ENCODE measurements at places on chromosomes 6 and 20.
A peak's percentile ranks its signal among the peaks of the same experiment; 100 is the strongest.

DNA sequence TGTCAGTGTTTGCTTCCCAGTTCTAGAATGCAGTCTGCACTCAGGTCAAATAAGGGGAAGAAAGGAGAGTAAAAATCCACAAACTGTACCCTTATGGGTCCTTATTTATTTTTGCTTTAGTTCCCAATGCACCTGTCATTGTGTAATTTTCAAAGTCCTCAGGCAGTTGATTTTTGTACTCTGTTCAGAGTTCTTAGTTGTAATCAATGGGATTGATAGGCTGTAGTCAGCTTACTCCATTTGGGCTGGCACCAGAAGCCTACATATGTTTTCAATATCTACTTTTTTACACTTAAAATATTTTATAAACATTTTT lies 18.6 kb downstream of the AIG1 start:
- DNase-seq: no peak

- DNase-seq: no peak
Observed at GRCh38 chr6:7311917-7312615, 933 bp downstream of the SSR1 start.

DNA sequence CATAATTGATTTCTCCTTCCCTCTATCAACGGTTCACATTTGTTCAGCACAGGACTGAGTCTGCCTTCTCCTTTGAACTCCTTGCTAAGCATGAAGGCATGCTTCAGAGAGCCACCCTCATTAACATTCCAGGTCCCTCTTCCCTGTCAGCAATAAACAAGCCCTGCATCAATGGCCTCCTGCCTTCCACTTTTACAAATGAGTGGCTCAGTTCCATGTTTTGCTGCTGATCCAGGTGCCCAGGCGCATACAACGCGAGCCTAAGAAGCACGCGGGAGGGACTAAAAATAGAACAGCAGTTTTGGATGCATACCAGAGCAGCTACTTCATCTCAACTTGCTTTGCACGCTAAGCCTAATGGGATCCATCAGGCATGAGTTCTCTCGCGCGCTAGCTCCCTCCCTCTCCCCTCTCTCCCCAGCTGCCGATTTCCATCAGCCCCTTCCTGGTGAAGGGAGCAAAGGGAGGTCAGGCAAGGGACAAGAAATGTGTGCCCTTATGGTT lies 53.4 kb downstream of the TRAF3IP2 start:
- no peak for DNase-seq

- DNase-seq: no peak
Observed at GRCh38 chr6:138545621-138545980, 46.3 kb upstream of the NHSL1 start.

- DNase-seq: no peak
Observed at GRCh38 chr6:31299947-31300346, 28.1 kb upstream of the HLA-C start.

GRCh38 chr20:53061192-53062108 lies 89.3 kb downstream of the TSHZ2 start:
- no peak for DNase-seq

- no peak for DNase-seq
Observed at GRCh38 chr6:151240791-151241642, 1.2 kb downstream of the AKAP12 start.

DNA sequence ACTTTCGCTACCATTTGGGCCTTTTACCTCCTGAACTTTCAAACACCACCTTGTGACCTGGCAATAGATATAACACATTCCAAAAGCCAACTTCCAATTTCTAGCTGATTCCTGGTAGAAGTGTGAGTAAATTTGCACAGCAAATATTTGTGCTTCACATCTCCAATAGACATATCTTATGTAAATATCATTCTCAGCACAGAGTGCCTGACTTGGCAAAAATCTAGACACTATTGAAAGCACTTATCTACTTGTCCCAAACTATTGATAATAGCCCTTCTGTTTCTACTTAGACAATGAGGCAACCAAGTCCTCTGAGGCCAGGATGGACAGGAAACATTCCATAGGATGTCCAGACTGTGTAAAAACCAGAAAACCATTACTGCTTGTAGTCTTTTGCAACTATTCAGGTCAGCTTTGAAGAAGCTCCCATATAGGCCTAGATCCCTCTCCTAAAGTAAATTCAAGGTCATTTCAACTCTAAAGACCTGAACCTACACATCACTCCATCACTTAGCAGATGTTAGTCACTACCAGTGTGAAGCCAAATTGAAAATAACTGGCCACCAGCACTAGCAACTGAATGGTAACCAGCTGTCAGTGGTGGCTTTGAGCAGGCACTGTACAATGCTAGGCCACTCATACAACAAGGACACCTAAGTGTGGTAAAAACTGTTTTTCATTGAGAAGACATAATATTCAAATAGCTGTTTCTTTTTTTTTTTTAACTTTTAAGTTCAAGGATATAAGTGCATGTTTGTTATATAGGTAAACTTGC lies 95.3 kb upstream of the RSPO3 start:
- no peak for DNase-seq

GRCh38 chr6:108123946-108124345 lies 41.9 kb upstream of the NR2E1 start:
- no peak for DNase-seq

DNA sequence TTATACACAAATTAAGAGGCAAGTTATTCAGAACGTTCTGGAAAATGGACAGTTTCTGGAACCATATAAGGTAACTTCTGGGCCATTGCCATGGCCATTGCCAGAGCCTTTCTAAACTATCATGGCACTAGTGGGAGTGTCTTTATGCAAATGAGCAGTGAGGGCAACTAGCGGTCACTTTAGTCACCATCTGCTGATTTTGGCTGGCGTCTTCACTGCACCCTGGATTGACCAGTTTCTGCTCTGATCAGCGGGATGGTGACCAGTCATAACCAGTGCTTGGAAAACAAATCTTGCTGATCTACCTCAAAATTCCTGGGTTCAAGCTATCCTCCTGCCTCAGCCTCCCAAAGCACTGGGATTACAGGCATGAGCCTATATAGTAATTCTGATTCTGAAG lies 7.3 kb upstream of the SNTA1 start:
- no peak for DNase-seq

DNA sequence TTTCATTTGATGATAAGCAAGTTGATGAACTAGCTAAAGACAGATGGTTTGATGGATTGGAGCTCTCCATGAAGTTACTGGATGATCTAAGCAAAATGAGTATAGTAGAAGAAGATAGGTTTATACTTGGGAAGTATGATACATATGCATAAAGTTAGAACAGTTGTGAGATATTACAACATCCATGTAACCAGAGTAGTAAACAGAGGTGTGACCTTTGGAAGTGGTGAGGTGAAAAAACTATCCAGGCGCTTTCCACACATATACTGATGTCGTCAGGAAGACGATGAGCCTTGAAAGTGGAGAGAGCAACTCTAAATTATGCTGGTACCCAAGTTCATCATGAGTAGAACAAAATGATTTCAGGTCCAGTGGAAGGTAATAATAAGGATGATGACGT lies 271.0 kb downstream of the PTPRK start:
- DNase-seq: no peak

DNA sequence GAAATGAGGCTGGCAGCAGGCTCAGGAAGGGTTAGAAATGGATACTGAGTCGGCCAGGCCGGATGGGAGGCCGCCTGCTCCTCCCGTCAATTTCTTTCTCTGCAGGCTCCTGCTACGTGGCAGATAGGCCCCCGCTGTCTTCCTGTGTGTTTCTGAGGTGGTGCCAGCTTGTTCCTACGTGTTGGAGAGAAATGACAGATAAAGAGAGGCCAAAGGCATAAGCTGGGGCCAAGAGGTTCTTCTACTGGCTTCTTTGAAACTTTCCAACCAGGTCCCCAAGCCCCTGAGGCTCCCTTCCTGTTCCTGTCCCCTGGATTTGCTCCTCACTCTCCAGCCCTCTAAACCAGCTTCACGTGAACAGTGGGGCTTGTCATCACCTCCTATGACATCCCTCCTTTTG lies 76.8 kb downstream of the TCP11 start:
- no peak for DNase-seq

GRCh38 chr6:104682722-104683643 lies 176.7 kb downstream of the HACE1 start:
- DNase-seq: peak; percentile 20

- no peak for DNase-seq
Observed at GRCh38 chr6:170025935-170026750, 264.7 kb downstream of the DLL1 start.

- DNase-seq: no peak
Observed at GRCh38 chr20:53706008-53706465, 112.4 kb upstream of the ZNF217 start.

GRCh38 chr6:143232849-143233248 lies 172.2 kb downstream of the AIG1 start:
- DNase-seq: no peak

GRCh38 chr6:82217018-82217586 lies 30.4 kb downstream of the IBTK start:
- DNase-seq: no peak

DNA sequence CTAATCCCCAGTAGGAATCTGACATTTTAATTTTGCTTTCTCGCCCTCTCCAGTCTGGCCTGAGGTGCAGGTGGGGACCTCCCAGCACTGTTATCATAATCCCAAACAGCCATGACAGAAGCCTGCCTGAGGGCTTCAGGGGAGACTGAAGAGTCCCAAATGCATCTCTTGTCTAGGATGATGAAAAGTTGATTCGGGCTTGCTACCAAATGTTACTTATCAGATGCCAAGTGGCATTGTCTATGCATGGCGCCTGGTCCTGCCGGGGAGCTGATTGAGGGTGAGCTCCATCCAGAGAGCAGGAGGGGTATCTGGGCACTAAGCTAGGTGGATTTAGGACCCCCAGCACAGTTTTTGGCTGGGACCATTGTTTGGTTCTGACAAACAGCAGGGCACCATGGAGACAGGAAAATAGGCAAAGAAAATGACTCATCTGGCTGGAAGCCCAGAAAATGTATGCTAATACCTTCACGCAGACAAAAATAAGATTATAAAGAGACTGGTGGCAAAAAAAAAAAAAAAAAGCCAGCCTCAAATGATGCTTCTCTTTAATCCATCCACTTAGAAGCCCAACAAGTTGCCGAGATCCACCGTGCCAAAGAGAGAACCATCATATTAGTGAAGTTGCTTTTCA lies 513.7 kb upstream of the SULF2 start:
- DNase-seq: no peak

GRCh38 chr20:24350923-24351368 lies 118.5 kb upstream of the SYNDIG1 start:
- DNase-seq: no peak

GRCh38 chr6:142913511-142914047 lies 31.4 kb downstream of the HIVEP2 start:
- peak; percentile 61 for DNase-seq

- DNase-seq: no peak
Observed at GRCh38 chr6:145588981-145589380, 146.3 kb downstream of the EPM2A start.

GRCh38 chr20:16490696-16491095 lies 82.6 kb downstream of the KIF16B start:
- no peak for DNase-seq

DNA sequence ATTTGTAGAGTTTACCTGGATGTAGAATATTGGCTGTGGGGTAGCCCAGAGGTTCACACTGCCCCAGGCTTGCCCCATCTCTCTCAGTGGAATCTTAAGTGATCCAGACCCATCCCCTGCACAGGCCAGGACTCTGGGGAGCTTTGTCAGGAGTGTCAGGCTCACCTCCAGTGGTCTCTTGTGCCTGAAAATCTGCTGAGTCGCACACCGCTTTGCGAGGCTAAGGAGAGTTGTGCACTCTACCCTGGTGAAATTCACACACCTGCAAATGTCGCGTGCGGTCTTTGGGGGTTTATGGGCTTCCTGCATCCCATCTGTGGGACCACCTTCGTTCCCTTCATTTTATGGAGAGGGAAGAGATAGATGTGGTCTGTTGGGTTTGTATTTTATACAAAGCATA lies 63.6 kb upstream of the KIF25 start:
- no peak for DNase-seq

DNA sequence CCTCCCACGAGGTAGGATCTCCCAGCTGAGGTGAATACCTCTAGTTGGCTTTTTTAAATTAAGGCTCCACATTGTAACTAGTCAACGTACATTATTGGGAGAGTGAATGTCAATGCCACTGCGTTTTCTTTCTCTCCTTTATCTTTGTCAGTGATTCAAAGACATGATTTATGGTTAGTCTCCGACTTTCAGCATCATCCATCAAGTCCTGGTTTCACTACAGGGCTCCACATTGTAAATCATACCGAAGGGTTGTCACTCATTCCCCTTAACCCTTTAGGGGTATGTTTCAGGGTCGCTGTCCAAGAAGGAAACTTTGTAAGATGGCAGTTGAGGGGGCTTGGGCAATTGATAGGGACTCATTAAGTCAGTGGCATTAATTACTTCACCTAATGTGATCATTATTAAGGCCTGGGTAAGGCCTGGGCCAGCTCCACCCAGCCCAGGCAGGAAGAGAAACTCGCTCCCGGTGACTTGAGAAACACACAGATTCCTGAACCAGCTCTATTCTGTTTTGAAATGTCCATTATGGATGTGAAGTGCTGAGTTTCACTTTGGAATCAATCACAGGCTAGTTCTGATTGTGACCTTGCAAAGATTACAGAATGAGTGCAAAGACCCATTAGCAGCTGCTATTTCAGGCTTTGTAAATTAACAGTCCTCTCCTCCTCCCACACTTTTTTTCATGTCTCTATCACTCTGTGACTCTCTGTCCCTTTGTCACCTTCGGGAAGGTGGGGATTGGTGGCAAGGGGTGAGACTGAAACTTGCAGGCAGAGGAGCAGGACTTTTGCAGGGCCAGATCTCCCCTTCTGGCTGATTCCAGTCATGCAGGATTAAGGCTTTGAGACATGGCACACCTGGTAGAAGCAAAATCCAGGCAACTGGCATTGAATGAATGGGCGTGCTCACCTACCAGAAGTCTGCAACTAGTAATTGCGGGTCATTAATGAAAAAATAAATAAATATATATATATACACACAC lies 222.4 kb downstream of the TSHZ2 start:
- DNase-seq: no peak
